ENCODE measurements at places on chromosomes 12 and 14. TPM values are rescaled to one million over a fixed set of nuclear protein-coding genes. Genes with fewer than 3 reads are reported as not detected.

The TCL1B gene
- not detected for total RNA-seq

GRCh38 chr12:6041891-6042290 lies 82.6 kb downstream of the VWF start:
- DNase-seq, result no peak

DNA sequence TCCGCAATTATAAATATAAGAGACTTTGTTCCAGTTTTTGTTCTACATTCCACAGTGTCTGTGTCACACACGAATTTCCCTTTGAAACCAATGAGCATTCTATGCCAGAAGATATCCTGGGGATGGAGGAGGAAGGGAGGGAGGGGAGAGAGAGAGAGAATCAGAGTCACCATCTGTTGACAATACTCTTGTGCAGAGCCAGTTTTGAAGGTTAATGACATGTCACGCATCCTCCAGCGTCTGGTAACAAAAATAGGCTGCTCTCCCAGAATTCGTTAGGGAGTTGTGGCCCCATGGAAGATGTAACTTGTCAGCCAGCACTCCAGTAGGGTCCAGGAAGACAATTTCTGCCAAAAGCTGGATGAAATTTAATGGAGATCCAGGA lies 213.5 kb upstream of the KRR1 start:
- peak; percentile 90 for DNase-seq

- DNase-seq, result no peak
These were observed 198.6 kb upstream of the CAND1 start for GRCh38 chr12:67070604-67071003.

DNA sequence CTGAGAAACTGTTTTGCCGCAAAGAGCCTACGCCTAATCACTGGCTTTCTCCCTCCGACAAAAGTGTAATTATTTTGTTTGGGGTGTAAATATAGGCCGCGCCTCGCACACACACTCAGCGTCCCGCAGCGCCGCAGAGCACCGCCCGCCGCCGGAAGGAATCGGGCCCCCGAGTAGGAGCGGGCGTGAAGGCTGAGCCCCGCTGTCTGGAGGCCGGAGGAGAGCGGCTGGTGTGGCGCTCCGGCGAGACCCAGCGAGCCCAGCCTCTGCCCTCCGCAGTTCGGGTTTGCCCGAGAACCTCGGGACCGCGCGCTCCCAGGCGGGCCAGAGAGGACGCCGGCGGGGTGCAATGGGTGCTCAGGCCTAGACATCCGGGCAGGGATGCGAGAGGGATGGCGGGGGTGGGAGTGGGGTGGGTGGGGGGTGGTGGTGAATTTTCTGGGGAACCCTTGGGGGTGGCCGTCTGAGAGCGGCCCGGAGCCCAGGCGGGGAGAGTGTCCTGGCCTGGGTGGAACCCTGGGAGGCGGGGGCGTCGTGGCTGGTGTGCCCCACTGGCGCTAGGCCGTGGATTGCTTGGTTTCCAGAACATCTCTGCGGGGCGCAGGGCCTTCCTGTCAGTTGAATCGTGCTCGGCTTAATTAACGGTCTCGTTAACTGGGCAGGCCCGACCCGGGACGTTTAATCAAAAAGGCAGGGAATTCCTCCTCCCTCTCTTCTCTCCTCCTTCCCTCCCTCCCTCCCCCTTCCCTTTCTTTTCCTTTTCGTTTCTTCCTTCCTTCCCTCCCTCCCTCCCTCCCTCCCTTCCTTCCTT lies 4.7 kb upstream of the LHX5 start:
- no peak for DNase-seq

GRCh38 chr12:86698641-86698980 lies 442.4 kb upstream of the MGAT4C start:
- DNase-seq, result no peak

The CRACR2A gene
- 15.4 TPM for total RNA-seq

GRCh38 chr14:48963231-48963790 lies 622.9 kb downstream of the RPS29 start:
- DNase-seq, result no peak

- no peak for DNase-seq
These were observed 21.5 kb downstream of the ALDH6A1 start for GRCh38 chr14:74062809-74063150.
